ENCODE measurements at places on chromosomes 11 and 22.

- DNase-seq = no peak
Observed at GRCh38 chr11:82889133-82890001, 10.9 kb downstream of the PRCP start.

- DNase-seq = no peak
Observed at GRCh38 chr22:29308791-29309262, 2.4 kb downstream of the GAS2L1 start.

DNA sequence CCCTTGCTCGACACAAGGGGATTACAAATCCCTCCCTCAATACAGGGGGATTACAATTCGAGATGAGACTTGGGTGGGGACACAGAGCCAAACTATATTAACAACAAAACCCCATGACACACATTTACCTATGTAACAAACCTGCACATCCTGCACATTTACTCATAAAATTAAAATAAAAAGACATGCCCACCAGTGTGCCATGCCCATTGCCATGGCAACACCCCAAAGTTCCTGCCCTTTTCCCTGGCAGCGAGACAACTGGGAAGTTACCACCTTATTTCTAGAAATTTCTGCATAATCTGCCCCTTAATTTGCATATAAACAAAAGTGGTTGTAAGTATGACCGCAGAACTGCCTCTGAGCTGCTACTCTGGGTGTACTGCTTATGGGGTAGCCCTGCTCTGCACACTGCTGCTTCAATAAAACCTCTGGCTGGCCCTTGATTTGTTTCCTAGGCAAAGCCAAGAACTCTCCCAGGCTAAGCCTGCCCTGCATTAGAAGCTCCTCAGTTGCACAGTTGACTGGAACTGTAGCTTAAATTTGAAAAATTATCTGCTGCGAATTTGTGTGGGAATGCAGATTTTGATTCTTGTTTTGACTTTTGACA lies 8.6 kb upstream of the INCENP start:
- no peak for DNase-seq

DNA sequence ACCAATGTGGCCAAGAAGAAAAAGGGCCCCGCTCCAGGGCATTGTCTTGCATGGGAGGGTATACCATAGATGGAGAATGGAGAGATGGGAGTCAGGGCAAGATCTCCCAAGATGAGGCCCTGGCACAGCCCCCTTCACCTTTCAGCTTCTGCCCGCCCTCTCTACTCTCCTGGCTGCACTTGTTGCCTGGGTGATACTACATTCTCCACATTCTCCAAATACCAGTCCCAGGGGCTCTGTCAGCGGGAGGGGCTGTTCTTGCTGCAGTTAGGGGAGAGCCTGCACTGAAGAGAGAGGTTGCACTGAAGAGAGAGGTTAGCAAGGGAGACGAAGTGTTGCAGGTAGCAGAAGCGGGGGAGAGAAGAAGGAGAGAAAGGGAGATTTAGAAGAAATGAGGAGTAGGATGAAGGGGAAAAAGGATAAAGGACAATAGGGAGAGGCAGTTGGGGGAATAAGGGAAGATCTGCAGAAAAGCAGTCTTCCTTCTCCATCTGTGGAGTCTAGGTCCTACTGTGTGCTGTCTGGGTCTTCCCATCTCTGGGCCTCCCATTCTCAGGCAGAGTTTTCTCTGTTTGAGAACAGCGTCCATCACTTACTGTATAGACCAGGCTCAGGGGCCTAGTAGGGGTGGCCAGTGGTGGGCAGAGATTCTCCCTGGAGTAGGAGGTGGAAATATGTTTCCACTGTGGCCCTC lies 8.0 kb downstream of the PHLDB1 start:
- DNase-seq = no peak

DNA sequence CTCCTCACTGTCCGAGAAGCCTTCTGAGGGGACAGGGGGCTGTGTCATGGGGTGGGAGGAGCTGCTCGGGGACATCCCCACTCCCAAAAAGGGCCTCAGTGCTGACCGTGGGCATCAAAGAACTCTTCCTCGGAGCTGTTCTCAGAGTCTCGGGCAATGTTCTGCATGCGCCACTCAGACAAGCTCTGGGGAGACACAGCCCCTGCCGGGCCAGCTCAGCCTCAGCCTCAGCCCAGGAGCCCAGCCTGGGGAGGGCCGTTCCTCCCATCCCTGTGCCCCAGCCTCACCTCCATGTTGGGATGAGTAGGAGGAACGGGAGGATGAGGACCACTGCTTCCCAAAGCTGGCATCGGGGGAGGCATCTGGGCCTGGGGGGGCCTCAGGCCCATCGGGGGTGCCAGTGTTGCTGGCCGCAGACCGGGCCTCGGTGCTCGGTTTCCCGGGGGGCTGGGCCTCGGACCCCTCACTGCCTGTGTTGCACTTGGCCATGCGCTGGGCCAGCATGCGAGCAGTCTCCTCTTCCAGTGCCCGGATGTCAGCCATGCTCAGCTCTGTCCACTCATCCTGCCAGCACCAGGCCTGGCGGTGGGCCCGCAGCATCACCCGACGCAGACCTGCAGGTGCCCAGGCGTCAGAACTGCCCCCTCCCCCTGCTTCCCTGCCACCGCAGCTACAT lies 5.2 kb downstream of the PITPNM1 start:
- DNase-seq = no peak
